Right kidney (tissue), 9 donors: ENCODE measurements at places on chromosomes 16 and 17.

DNA sequence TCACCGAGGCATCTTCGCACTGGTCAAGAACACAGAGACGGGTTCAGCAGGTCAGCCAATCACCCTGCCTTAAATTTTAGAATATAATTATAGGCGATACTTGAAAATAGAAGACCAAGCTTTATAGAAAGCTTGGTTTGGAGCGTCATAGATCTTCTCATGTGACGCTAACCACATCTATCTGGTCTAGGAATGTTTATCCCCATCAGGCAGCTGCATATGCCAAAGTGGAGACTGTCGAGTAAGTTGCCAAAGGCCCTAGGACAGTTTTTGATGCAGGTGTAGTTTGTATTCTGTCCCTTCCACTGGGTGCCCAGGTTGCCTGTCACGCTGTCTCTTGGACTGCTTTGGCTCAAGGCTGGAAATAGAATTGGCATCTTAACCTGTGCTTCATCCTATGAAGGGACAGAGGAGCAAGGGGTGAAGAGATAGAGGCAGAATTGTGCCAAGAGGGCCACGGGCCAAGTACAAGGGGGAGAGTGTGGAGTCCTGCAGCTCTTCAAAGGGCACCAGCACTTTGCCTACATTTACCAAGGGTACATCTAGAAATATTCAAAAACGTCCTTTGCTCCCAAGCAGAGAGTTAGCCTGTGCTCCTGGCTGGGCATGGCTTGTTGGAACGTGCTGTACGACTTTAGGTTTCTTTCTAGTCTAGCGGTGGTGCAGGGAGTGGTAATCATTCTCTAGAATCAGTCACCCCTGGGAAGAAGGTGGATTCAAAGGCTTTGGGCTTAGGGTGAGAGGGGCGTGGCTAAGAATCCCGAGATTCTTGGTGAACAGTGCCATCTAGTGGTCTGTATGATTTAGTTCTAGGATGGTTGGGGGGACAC, 5.3 kb upstream of the WIPI1 start:
- peak; percentile 59 for DNase-seq

DNA sequence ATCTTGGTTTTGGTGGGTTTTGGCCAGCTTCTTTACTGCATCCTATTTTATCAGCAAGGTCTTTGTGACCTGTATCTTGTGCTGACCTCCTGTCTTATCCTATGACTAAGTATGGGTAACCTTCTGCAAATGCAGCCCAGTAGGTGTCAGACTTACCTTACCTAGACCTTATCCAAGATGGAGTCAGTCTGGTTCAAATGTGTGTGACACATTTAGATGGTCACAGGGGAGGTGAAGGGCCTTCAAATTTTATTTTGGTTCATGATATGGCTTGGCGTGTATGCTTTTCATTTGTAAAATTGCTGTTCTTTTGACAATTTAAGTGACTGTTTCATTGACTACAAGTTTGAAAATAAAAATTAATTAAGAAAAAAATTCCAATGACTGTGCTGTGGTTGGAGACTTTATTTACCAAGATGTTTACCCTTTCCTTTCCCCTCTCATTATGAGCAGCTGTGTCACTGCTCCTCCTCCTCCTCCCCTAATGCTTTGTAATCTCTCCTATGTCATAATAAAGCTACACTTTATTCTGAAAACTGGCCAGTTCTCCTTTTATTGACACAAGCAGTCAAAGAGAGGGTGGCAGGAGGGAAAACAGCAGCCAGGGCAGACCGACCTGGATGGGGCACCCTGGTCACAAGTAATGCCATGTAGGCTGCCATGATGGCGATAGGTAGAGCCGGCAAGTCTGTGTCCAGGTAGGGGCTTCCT, 49.4 kb downstream of the TNFRSF13B start:
- no peak for DNase-seq

DNA sequence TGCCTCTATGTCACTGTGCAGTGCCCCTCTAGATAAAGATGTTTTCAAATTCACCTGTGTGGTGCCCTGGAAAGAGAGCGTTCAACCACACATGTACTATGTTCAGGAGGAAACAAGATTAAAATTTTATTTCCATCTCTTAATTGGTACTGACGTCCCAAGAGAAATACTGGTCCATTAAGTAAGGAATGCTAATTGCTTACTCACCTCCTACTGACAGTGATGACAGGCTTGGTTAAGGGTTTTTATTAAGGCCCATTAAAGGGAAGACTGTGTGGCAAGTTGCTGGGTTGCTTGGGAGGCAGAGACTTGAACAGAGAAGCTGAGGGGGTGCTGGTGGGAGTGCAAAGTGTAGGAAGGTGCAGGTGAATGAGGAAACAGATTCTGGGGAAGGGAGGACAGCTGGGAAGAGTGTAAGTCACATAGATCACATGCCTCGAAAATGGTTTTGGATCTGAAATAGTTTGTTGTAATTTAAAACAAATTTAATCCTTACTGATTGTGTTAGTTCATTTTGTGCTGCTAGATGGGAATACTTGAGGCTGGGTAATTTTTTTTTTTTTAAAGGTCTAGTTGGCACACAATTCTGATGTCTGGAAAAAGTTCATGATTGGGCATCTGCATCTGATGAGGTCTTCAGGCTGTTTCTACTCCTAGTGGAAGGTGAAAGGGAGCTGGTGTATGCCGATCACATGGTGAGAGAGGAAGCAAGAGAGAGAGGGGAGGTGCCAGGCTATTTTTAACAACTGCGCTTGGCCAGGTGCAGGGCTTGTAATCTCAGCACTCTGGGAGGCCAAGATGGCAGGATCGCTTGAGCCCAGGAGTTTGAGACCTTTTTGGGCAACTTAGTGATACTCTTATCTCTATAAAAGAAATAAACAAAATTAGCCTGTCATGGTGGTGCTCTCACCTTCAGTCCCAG, 140.5 kb downstream of the CACNG3 start:
- no peak for DNase-seq

- DNase-seq: no peak
Observed at GRCh38 chr16:48381201-48381600, 4.0 kb downstream of the SIAH1 start.

- DNase-seq: no peak
Observed at GRCh38 chr17:58331815-58332777, 3.5 kb upstream of the TSPOAP1 start.

DNA sequence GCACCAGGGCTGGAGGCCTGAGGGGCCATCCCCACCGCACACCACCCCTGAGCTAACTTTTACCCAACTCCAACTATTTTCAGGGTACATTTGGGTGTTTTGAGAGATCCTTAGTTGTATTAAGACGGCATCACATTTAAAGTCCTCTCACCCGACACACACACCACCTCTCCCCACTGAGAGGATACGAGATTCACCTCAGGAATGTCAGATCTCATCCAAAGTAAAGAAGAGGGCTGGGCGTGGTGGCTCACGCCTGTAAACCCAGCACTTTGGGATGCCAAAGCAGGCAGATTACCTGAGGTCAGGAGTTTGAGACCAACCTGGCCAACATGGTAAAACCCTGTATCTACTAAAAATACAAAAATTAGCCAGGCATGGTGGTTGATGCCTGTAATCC, 88.4 kb downstream of the RBFOX3 start:
- no peak for DNase-seq

DNA sequence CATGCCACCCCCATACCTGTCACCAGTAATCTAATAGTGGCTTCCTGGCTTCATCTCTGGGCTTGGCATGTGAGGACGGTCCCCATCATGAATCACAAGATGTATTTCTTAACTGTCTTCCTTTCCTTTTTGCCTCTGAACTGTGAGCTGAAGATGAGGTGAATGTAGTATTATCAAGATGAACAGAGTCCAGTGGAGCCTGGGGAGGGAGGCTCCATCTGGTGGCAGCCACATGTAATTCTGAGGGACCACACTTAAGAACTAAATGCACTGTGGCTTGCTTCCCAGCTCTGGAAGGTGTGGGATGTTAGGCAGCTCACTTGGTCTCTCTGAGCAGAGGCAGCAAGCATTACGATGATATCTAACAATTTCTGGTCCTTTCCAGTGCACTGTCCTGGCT, 354.9 kb upstream of the ASIC2 start:
- DNase-seq: no peak

- no peak for DNase-seq
Observed at GRCh38 chr17:41060052-41060604, at the start of gene KRTAP2-3. Gene KRTAP2-3, minus strand, starts transcription at chr17:41060114. Its CDS starts 64 bp downstream, at chr17:41060050.

GRCh38 chr16:29668267-29668666, 5.2 kb downstream of the SPN start:
- no peak for DNase-seq

- no peak for DNase-seq
Observed at GRCh38 chr17:49353607-49354006, 8.4 kb downstream of the ZNF652 start.

DNA sequence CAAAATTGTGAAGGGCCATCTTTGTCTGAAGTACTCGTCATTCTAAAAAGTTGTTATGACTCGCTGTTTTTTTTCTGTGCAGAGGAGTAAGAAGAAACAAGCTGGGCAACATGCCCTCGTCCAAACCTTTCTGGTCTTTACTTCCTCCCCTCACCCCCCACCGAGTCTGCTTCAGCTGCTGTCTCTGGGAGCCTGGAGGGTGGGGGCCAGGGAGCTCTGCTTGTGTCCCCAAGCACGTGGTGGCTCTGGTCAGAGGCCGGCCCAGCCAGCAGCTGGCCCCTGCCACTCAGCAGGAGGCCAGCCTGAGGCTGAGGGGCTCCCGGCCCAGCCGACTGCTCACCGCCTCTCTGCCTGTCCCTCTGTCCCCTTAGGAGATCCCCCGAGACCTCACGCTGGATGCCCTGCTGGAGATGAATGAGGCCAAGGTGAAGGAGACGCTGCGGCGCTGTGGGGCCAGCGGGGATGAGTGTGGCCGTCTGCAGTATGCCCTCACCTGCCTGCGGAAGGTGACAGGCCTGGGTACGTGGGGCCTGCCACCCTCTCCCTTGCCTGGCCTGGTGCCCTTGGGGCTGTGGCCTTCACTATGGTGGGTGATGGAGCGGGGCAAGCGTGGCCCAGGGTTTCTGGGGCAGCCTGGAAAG, 53.7 kb upstream of the LGALS9 start:
- peak; percentile 35 for DNase-seq

DNA sequence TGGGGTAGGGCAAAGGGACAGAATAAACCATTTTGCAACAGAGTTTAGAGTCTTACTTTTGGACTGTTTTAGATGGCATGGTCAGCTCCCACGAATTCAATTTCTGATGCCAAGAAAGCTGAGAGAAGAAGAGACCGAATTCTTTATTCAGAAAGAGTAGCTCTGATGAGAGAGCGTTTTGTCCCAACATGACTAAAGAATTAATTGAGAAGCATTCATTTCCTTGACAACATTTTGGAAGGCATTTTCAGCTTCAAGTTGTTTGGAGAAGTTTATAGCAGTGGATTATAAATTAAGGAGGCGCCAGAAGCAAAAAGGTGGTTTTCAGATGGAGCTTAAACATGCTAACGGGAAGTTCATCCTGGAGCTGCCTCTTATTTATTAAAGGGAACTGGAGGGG, 12.2 kb downstream of the GAN start:
- DNase-seq: no peak

DNA sequence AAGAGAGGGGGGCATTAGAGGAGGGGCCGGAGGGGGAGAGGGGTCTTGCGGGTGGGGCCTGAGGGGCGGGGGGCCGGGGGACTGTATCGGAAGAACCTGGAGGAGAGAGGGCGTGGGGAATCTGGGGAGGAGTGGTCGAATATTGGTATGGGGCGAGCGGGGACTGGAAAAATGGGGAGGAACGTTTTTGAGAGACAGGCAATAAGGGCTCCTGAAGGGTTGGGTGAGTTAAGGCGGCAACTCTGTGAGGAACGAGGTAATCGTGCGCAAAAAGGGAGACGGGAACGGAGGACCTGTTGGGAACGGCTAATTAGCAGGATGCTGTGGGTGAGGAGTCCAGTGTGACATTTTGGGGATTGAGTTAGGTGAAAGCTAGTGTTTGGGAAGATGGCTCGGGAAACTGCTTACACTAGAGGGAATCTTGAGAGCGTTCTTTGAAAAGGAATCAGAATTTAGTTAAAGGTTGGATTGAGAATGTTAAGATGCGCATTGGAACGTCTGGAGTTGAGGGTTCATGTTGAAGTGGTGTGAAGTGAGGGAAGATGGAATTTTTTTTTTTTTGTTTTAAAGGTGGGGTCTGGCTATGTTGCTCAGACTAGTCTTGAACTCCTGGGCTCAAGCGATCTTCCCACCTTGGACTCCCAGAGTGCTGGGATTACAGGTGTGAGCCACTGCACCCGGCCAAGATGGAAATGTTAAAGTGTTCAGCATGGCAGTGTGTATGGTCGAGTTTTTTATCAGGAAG, 662 bp downstream of the WIPF2 start:
- peak; percentile 66 for DNase-seq

- DNase-seq: no peak
Observed at GRCh38 chr16:20291208-20292206, 35.8 kb downstream of the GP2 start.

DNA sequence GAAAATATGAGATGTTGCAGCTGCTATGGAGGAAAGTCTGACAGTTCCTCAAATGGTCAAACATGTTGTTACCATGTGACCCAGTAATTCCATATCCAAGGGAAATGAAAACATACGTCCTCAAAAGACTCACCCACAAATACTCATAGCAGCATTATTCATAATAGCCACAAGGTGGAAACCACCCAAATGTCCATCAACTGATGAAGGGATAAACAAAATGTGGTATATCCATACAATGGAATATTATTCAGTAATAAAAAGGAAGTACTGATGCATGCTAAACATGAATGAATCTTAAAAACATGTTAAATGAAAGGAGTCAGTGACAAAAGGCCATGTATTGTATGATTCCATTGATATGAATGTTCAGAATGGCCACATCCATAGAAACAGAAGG, 140.2 kb downstream of the PITPNC1 start:
- DNase-seq: no peak

- peak; percentile 54 for DNase-seq
Observed at GRCh38 chr17:48351911-48352332, 78.1 kb downstream of the SKAP1 start.

- DNase-seq: no peak
Observed at GRCh38 chr17:67379251-67379630, 2.2 kb downstream of the PITPNC1 start.

DNA sequence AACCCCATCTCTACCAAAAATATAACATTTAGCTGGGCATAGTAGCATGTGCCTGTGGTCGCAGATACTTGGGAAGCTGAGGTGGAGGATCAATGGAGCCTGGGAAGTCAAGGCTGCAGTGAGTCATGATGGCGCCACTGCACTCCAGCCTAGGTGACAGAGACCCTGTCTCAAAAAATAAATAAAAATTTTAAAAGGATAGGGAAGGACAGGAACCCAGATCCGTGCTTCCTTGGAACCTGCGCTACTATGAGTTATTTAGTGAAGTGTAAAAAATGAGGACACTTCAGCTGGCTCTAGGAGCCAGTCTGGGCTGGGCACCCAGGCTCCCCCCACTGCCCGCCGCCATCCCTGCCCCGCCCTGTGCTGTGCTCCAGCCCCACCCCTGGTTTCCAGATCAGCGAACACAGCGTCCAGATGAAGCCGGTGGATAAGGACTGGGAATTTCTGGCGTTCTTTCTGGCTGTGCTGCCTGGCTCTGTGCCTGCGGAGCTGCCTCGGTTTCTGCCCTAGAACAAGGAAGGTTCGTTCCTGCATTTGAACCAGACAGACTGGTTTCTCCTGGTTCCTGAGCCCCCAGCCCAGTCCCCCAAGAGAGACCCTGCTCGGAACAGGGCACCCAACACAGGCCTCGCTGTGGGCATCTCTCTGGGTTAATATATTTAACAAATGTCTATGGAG, 18.5 kb downstream of the PLLP start:
- DNase-seq: peak; percentile 50
